ENCODE measurements at places on chromosomes 5 and 9. TPM values are rescaled to one million over a fixed set of nuclear protein-coding genes. Genes with fewer than 3 reads are reported as not detected.

- DNase-seq: no peak
Observed at GRCh38 chr9:12231832-12232231, 461.4 kb upstream of the TYRP1 start.

GRCh38 chr9:107567462-107567861, 77.9 kb upstream of the KLF4 start:
- no peak for DNase-seq

DNA sequence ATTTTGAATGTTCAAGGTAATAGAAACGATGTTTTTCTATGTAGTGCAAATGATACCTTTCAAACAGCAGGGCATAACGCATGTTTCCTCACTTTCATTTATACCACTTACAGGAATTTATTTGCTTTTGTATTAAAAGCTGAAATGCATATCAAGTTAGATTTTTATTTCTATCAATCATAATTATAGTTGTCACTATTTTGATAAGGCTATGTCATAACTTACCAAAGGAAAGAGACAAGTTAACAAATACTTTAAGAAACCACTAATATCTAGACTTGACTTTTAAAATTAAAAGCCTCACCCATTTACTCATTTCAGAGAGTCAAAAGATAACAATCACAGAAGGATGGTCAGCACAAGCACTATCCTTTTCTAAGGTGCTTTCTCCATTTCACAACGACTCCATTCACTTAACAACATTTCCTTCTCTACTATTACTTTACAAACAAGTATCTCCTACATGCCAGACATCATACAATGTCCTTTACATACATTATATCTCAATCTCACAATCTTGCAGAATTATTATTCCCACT, 12.6 kb downstream of the ERP44 start:
- DNase-seq: no peak

DNA sequence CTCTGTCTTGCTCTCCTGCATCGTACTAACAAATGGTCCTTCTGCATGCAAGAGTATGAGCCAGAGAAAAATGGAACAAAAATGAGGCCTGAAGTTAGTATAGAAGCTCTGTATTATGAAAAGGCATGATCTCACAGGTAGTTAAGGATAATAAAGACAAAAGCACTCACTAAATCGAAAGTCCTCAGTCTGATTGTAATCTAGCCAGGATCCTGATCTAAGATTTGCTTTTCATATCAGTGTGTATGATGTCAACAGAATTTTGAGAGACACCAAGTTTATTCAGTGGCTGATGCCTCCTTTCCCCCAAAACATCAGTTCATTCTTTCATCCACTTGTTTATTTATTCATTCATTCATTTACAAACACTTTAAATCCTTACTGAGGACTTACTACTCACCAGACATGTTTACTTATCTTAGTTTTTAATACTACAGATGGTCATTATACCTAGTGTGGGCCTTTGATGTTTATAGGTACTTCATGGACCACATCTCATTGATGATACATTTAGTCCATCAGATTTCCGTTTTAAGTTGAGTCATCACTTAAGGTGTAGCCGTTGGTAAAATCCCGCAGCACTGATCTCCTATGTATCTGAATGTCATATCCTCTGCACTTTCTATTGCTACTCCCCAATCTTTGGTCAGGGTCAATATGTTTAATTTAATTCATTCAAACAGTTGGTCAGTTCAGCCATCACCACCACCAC, 105.2 kb upstream of the DHFR start:
- DNase-seq: no peak

Gene P4HA2
- total RNA-seq: 80.5 TPM

Gene PCDHGB6
- total RNA-seq: 5.0 TPM
